ENCODE measurements at places on chromosomes 5 and 9. TPM values are rescaled to one million over a fixed set of nuclear protein-coding genes. Genes with fewer than 3 reads are reported as not detected.

Gene ANKRD34B
- total RNA-seq = not detected

Gene NR4A3
- total RNA-seq = 15.8 TPM

- no peaks in the 10 kb centered on the region for H3K27me3 ChIP-seq
- no peak overlapping the region for H3K4me3 ChIP-seq
- no peak for DNase-seq
Measured at GRCh38 chr5:162436055-162436454, 368.5 kb downstream of the GABRG2 start.

DNA sequence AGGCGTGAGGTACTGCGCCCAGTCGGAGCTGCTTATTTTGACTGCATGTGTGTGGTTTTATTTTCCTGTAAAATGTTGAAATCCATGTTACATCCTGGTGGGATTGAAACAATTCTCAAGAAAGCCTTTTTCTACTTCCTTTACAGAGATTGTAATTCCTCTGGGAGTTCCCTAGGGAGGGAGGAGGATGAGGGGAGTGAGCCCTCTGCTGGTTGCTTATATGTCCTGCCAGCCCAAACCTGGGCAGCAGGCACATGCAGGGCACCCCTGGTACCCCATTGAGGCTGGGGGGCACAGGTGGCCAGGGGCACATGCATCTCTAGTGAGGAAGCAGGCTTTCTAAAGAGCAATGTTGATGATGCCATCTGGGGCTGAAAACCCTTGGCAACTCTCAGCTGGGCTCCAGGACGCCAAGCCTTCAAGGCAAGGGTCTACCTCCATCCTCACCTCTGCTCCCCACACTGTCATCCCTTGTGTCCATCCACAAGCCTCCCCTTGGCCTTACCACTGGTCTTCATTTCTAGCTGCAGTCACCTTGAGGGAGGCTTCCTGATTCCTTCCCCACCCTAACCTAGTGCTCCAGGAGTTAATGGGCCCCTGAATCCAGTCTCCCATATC, 84.7 kb upstream of the TNFSF8 start:
- no peak overlapping the region for H3K4me3 ChIP-seq
- no peaks in the 10 kb centered on the region for H3K36me3 ChIP-seq
- no peak overlapping the region for H3K27ac ChIP-seq
- no peaks in the 10 kb centered on the region for H3K4me1 ChIP-seq

- no peak for DNase-seq
- H3K4me1 ChIP-seq = peaks cover 22% of the 10 kb centered on the region
- no peaks in the 10 kb centered on the region for H3K36me3 ChIP-seq
Measured at GRCh38 chr5:123085638-123086286, 3.3 kb upstream of the PRDM6 start.

Gene CNTFR
- 6.6 TPM for total RNA-seq

DNA sequence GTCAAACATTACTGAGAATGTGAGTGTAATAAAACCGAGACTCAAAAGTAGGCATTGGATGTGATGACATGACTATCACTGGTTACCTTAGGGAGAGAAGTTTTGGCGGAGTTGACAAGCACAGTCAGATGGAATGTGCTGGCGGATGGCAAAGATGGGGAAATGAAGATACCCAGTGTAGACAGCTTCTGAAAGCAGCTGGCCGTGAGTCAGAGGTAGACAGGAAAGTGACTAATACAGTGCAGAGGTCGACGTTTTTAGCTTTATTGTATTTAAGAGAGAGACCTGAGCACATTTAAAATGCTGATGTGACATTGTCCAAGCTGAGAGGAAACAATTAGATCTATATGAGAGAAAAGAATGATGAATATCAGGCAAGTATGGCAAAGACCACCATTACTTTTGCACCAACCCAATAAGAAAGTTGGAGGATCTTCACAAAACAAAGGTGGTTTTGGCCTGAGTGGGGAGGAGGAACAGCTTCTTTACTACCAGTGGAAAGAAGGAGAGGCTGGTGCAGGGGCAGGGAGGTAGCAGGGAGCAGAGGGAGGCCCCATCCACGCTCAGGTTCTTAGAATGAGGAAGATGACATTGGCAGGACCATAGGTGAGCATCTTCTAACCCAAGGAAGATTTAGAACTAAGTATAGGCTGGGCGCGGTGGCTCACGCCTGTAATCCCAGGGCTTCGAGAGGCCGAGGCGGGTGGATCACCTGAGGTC, 36.7 kb upstream of the KCNIP1 start:
- H3K27ac ChIP-seq = no peak overlapping the region
- H3K4me1 ChIP-seq = no peaks in the 10 kb centered on the region
- no peaks in the 10 kb centered on the region for H3K27me3 ChIP-seq
- DNase-seq = peak; percentile 57

Gene CCNJL
- 2.7 TPM for total RNA-seq

Gene ABLIM3
- total RNA-seq = 109 TPM

DNA sequence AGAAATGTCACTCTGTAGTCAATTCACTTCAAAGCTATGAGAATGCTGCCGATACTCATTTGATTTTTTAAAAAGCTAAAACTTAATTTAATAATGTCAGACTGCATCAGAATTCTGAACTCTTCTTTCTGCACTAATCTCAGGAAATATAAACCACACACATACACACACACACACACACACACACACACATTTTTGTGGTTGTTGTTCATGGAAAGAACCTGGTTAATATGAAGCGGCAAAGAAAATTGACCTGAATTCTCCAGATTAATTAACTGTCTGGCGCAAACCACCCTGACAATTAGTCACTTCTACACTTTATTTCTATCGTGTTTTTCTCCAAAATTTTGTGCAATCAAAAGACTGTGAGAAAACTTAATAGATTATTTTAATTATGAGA, 740.5 kb downstream of the TLE1 start:
- no peaks in the 10 kb centered on the region for H3K4me1 ChIP-seq
- DNase-seq = no peak
- H3K27me3 ChIP-seq = no peaks in the 10 kb centered on the region
- no peak overlapping the region for H3K27ac ChIP-seq
- no peaks in the 10 kb centered on the region for H3K36me3 ChIP-seq
- no peak overlapping the region for H3K4me3 ChIP-seq

DNA sequence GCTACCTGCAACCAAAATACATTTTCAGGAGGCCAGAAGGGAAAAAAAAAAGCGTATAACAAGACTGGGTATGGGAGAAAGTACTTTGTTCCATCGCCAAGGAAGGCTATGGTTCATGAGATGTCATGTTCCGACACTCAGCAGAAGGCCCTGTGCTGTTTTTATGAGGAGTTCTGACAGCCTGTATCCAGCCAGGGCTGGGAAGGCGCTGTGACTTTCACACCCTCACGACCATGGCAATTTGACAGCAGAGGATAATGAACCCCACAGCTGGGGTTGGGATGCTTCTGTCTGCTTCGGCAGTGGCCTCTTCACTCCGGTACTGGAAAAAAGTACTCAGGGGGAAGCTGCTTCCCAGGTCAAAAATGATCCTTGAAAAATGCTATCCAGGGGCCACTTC, 154.4 kb downstream of the PRELID2 start:
- H3K4me3 ChIP-seq = no peak overlapping the region
- H3K27ac ChIP-seq = peak overlapping the region; percentile 58
- H3K36me3 ChIP-seq = no peaks in the 10 kb centered on the region
- no peaks in the 10 kb centered on the region for H3K27me3 ChIP-seq
- peak; percentile 60 for DNase-seq
- no peaks in the 10 kb centered on the region for H3K4me1 ChIP-seq

DNA sequence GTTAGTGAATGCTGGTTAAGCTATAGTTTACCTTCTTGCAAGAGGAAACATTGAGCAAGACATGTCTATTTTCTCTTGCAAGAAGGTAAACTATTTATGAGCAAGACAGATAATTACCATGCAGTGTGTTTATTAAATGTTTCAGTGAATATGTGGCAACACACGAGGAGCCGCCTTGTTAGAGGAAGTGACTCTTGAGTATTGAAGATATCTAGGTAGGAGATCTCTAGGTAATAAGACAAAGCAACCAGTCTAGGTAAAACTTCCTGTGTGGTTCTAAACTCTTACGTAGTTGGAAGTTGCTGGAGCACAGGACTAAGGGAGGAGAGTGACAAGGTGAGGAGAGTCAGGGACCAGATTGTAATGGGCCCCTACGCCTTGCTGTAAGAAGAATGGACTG, 16.8 kb downstream of the SKP2 start:
- no peaks in the 10 kb centered on the region for H3K27me3 ChIP-seq
- H3K4me1 ChIP-seq = no peaks in the 10 kb centered on the region
- H3K27ac ChIP-seq = no peak overlapping the region
- no peak overlapping the region for H3K4me3 ChIP-seq
- DNase-seq = no peak

Gene PDLIM4
- 13.4 TPM for total RNA-seq

DNA sequence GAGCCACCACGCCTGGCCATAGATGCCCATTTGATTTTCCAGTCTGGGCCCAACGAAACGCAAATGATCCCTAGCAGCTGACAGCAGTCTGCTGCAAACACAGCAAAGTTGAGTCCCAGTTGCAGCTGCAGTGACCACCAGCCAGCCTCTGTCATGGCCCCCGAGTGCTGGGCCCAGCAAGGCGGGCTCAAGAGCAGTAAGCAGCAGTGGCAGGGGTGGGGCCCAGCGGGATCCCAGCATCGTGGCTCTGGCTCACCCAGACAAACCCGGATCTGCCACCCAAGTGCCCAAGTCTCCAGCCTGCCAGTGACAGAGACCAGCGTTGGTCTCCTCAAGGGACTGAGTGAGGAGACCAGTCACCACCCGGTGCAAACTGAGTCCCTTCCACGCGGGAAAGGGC, 6.9 kb upstream of the LTC4S start:
- H3K4me1 ChIP-seq = peaks cover 7% of the 10 kb centered on the region
- H3K27ac ChIP-seq = no peak overlapping the region
- no peak for DNase-seq
- no peaks in the 10 kb centered on the region for H3K27me3 ChIP-seq

GRCh38 chr9:137762414-137763061, 115.0 kb upstream of the CACNA1B start:
- peaks cover 60% of the 10 kb centered on the region for H3K36me3 ChIP-seq
- H3K27ac ChIP-seq = no peak overlapping the region
- no peaks in the 10 kb centered on the region for H3K4me1 ChIP-seq
- no peak overlapping the region for H3K4me3 ChIP-seq

DNA sequence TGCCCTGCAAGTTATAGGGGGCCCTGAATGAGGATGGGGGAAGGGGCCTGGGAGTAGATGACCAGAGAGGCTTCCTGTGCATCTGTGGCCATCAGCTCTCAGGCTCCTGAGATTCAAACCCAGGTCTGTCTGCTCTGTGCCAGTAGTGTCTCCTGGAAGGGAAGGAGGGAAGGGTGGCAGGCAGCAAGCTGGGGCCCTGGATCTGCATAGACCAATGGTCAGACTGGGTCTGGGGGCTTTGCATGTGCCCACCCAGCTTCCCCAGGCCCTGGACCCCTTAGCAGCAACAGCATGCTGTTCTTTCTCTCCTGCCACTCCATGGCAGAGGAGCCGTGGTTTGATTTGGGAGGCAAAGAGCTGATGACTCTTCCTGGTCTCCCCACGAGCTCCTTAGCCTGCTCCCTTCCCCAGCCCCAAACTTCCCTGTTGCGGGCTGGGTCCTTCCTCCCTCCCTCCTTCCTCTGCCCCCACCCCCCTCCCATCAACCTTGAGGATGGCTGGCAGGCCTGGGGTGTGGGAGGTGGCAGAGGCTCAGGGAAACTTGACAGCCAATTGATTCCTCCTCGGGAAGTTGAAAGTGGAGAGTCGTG, 31.6 kb downstream of the DAB2IP start:
- no peaks in the 10 kb centered on the region for H3K4me1 ChIP-seq
- H3K27ac ChIP-seq = no peak overlapping the region
- H3K36me3 ChIP-seq = peaks cover 28% of the 10 kb centered on the region
- no peak for DNase-seq

DNA sequence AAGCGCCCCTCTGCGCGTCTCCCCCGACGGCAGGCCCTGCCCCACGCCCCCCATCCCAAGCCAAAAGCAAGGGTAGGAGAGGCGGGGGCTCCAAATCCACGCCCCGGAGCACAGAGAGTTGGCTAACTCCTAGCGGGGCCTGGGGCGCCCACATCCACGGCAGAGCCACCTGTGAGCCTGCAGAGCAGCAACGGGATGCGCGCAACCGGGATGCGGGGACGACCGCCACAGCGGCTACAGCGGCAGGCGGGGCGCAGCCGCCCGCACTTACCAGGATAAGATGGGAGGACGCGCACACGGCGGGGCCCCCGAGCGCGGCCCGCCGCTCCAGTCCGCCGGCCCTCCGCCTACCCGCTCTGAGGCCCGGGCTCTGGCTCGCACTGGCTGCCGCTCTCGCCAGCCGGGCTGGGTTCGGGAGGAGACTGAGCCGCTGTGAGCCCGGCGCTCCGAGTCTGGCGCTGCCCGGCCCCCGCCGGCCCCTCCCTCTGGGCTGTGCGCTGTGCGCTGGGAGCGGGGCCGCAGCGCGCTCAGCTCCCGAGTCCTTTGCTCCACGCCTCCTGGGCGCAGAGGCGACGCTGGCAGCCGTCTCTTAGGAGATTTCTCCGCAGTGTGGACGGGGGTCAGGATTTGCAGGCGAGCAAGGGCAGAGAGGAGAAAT, at the start of gene SLC24A2:
SLC24A2 (minus strand) TSS at position 424 of the 658 bp plus-strand sequence.
- no peaks in the 10 kb centered on the region for H3K36me3 ChIP-seq
- no peak for DNase-seq
- H3K4me1 ChIP-seq = peaks cover 10% of the 10 kb centered on the region
- no peak within 1 kb of the TSS for H3K27ac ChIP-seq
- H3K27me3 ChIP-seq = no peaks in the 10 kb centered on the region

Gene OMD
- total RNA-seq = 22.7 TPM

Measured in right atrium auricular region (tissue), 2 donors.